ENCODE measurements at places on chromosomes 16 and 17. TPM values are rescaled to one million over a fixed set of nuclear protein-coding genes. Genes with fewer than 3 reads are reported as not detected.

The RAB26 gene
- 0.89 TPM for total RNA-seq

The NPTX1 gene
- 0.92 TPM for total RNA-seq

DNA sequence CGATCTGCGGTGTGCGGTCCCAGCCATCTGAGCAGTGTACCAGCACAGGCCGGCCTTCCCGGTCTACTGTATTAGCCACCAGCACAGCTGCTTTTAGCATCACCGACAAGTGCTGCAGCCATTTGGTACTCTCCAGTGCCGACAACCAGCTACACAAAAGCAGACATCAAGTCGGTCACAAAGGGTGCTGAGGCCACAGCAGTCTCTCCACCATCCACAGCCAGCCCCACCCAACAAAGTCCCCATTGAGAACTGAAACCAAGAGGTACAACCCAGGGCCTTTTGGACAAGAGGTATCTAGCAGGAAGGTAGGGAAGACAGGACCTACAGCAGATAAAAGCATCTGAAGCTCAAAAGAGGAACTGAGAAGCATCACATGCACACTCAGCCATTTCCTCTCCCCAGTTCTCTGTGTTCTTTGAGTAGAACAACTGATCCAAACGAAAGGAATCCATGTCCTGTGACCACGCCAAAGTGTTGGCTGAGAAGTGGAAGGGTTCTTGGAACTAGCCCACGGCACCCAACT is 9.5 kb downstream of the MTMR4 start:
- H3K27me3 ChIP-seq = no peaks in the 10 kb centered on the region
- no peak overlapping the region for H3K4me3 ChIP-seq
- DNase-seq = no peak
- no peak overlapping the region for H3K27ac ChIP-seq
- H3K4me1 ChIP-seq = no peaks in the 10 kb centered on the region
- peaks cover 24% of the 10 kb centered on the region for H3K36me3 ChIP-seq

DNA sequence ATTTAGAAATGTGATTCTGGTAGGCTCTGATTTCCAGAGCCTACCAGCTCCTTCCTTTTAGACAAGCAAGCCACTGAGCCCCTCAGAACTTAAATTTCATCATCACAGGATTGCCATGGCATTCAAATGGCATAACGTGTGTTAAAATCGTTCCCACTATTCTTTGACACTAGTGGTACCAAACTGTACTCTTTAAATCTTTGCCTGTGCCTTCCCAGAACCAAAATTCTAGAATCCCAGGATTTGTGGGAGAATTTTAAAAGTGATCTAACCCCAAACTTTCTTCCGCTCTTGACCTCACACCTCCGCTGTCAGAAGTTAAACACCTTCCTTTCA is 287 bp upstream of the INTS2 start:
- H3K27ac ChIP-seq = peak overlapping the region; percentile 91
- H3K27me3 ChIP-seq = no peaks in the 10 kb centered on the region
- DNase-seq = no peak
- H3K4me1 ChIP-seq = peaks cover 22% of the 10 kb centered on the region

DNA sequence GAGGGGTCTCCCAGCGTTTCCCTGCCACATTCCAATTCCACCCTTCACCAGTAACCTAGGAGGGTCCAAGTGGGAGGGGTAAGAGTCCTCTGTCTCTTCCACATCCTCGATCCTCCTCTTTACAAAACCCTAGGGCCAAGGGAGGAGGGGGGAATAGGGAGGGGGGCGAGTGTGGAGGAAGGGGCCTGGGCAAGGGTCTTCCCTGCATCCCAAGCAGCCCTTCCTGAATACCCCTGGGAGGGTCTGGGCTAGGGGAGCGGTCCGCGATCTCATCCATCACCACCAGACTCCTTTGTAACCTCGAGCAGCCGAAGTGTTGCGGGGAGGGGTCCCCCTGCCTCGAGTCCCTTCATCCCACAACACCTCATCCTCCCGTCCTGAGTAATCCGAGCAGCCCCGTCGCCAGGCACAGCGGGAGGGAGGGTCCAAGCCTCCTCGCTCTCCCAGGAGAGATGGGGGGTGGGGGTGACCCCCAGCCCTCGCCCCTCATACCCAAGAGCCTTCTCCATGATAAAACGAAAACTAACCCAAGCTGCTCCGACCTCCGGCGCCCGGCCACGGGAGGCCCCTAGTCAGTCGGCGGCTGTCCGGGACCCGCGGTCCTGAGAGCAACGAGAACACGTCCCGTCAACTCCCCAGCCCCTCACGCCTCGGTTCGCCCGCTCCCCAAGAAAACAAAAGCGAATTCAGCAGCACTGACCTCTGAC is 502 bp downstream of the SMPD3 start:
- H3K4me3 ChIP-seq = peak overlapping the region; percentile 79
- peaks cover 8% of the 10 kb centered on the region for H3K27me3 ChIP-seq
- H3K4me1 ChIP-seq = peaks cover 10% of the 10 kb centered on the region
- no peaks in the 10 kb centered on the region for H3K36me3 ChIP-seq
- DNase-seq = no peak
- H3K27ac ChIP-seq = no peak overlapping the region

GRCh38 chr16:83711069-83711468 is 96.7 kb upstream of the HSBP1 start:
- H3K4me3 ChIP-seq = no peak overlapping the region
- peaks cover 26% of the 10 kb centered on the region for H3K27me3 ChIP-seq
- no peaks in the 10 kb centered on the region for H3K4me1 ChIP-seq
- H3K36me3 ChIP-seq = no peaks in the 10 kb centered on the region
- no peak overlapping the region for H3K27ac ChIP-seq

- no peaks in the 10 kb centered on the region for H3K36me3 ChIP-seq
- peaks cover 15% of the 10 kb centered on the region for H3K4me1 ChIP-seq
- no peak for DNase-seq
- H3K27ac ChIP-seq = no peak overlapping the region
- peak overlapping the region; percentile 39 for H3K4me3 ChIP-seq
These were observed 765 bp downstream of the MYO18A start for GRCh38 chr17:29179232-29180033.

GRCh38 chr17:8060274-8060673 is 21.4 kb downstream of the ALOX15B start:
- peak; percentile 65 for DNase-seq
- peaks cover 26% of the 10 kb centered on the region for H3K4me1 ChIP-seq
- no peak overlapping the region for H3K4me3 ChIP-seq
- H3K36me3 ChIP-seq = no peaks in the 10 kb centered on the region
- H3K27ac ChIP-seq = no peak overlapping the region
- H3K27me3 ChIP-seq = peaks cover 42% of the 10 kb centered on the region

DNA sequence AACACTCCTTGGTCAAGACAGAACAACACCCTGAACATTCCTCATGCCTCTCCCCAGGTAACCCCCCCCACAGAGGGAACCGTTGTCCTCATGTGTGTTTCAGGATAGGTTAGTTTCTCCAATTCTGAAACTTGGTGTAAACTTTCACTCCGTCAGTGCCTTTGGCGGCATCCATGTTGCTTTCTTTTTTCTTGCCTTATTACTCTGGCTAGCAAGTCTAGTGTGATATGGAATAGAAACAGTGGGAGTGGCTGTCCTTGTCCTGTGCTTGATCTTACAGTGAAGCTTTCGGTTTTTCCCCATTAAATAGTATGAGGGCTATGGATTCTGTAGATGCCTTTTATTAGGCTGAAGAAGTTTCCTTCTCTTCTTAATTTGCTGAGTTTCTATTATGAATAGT is 35.7 kb upstream of the GNG13 start:
- H3K27ac ChIP-seq = no peak overlapping the region
- no peak for DNase-seq
- H3K36me3 ChIP-seq = peaks cover 11% of the 10 kb centered on the region
- no peak overlapping the region for H3K4me3 ChIP-seq
- no peaks in the 10 kb centered on the region for H3K4me1 ChIP-seq

DNA sequence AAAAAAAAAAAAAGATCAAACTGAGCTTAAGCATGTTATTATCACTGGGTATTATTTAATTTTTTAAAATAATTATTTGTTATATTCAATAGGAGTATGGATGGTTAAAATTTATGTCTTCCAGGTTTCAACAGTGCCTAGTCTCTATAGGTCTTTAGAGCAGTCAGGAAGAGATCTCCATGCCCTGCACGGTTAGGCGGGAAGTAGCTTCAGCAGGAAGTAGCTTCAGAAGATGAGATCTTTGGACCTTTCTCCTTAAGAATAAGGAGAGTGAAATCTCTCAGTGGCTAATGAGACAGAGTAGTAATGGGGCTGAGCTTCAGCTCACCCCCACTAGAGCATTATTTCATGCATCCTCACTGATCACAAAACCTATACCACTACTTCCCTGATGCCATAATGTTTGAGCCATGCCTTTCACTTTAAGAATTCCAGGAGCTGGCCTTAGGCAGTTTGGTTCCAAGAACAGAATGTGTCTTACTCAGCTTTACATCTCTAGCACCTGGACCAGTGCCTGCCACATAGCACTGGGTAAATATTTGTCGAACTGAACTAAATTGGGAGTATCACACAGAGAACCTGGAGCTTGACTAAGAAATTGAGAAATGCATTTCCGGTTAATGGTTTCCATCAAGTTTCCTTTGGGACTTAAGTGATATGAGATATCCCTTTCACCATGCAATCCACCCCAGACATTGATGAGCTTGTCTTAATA is 43.5 kb downstream of the SCPEP1 start:
- no peak overlapping the region for H3K27ac ChIP-seq
- no peak overlapping the region for H3K4me3 ChIP-seq
- H3K36me3 ChIP-seq = no peaks in the 10 kb centered on the region
- no peak for DNase-seq

GRCh38 chr16:82882226-82882625 is 255.5 kb downstream of the CDH13 start:
- H3K27ac ChIP-seq = no peak overlapping the region
- H3K27me3 ChIP-seq = no peaks in the 10 kb centered on the region
- no peak overlapping the region for H3K4me3 ChIP-seq
- no peak for DNase-seq
